AG04450 (cell line): ENCODE measurements at places on chromosomes 6 and 20. TPM values are rescaled to one million over a fixed set of nuclear protein-coding genes. Genes with fewer than 3 reads are reported as not detected.

DNA sequence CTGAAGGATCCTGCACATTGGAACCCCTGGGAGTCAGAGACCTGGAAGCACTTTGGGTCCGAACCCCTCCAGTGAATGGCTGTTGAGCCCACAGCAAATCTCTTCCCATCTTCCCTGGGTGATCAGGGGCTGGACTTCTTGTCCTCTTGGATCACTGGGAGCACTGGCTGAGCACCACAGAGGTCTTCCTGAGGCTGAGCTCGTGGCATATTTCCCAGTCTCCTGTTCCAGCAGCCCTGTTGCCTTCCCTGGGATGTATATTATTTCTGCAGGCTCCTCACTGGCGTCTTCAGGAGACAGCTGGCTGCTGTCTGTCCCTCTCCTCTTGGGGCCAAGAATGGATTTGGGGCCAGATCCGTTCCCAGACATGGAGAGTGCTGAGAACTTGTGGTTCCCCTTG is 43.4 kb downstream of the PTK7 start:
- DNase-seq: no peak

DNA sequence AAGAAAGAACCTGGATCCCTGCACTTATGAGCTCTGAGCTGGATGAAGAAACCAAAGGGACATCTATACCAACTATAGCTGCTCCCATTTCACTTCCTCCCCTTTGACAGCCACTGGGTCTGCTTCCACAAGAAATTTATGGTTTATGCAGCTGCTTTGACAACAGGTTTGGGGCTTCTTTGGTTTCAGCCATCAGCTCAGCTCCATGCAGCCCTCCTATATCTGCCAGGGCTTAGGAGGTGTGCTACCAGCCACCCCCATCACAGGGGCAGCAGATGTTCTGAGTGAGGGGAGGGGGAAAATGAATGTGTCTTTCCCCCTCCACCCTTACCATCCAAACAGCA is 29.2 kb upstream of the PKHD1 start:
- DNase-seq: no peak

GRCh38 chr20:63751471-63752271 is 12.1 kb downstream of the SLC2A4RG start:
- DNase-seq: no peak

DNA sequence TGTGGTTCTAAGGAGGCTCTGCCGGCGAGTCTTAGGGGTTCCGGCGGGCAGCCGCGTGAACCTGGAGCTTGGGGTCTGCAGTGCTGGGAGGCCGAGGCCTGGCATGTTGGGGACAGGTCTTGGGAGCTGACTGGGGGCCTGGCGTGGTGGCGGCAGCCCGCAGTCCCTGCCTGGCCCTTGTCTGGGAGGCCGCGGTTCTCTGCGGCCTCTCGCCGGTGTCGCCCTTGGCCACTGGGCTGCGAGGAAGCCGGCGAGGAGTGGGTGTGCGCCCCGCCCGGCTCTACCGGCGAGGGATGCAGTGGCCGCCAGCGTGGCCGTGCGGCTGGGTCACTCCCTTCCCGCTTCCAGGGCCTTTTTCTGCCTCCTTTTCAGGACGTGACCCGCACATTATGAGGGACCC is 36.3 kb downstream of the IGF2R start:
- no peak for DNase-seq

DNA sequence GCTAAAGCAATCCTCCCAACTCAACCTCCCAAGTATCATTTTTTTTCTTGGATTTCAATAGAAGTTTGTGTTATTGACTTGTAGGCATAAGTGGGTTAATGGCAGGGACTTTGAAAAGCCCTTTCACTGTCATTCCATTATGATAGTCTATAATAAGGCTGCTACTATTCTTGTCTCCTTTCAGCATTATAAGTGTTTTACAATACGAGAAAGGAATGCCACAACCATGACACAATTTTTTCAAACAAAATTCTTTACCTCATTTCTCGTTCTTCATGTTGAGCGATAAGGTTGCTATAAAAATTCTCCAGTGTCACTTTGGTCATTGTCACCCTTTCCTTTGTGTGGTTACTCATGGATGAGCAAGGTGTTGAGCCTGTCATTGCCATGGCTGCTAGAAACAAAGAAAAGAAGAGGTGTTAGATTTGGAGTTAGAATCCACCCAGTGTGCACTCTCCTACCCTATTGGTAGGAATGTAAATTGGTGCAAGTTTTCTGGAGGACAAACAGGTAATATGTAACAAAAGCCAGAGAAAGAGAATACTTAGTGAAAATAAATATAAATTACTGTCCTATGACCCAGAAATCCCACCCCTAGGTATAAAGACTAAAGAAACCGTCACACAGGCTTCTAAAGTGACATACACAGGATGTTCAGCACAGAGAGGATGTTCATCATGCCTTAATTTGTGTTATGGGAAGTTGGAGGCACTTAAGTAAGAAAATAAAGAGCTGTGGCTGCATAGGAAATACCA is 7.3 kb downstream of the STK38 start:
- DNase-seq: no peak

DNA sequence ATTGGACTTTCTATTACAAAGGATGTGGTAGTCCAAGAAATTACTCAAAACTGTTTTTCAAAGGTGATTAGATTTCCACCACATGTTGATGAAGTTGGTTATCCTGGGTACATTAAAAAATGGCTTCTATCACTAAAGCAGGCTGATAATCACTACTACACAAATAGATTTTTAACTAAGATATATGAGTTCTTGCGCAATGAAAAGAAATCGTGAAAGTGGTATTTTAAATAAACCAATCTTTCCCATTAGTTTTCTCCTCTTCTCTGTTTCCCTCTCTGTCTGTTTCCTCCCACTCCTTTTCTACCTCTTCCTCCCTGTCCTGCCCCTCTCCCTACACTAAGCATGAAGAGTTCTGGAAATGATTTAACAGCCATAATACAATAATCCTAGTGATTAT is 487.9 kb upstream of the CITED2 start:
- no peak for DNase-seq

GRCh38 chr20:48538856-48539255 is 288.9 kb downstream of the PREX1 start:
- no peak for DNase-seq

DNA sequence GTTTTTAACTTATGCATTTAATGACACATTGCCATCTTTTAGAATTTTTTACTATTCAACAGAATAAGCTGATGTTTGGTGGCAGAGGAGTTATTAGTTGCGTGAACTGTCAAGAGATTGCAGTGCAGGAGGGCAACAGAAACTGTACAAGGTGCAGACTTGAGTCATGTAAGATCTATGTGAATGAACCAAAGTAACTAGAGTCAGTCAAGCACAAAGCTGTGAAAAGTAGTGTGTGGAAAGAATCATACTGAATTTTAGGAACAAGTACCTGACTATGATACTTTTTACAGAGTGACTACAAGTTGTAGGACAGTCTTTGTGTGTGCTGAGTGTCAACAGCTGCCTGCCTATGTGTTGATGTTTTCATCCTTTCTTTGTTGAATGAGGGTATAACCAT is 2.7 kb upstream of the C6orf163 start:
- DNase-seq: no peak

DNA sequence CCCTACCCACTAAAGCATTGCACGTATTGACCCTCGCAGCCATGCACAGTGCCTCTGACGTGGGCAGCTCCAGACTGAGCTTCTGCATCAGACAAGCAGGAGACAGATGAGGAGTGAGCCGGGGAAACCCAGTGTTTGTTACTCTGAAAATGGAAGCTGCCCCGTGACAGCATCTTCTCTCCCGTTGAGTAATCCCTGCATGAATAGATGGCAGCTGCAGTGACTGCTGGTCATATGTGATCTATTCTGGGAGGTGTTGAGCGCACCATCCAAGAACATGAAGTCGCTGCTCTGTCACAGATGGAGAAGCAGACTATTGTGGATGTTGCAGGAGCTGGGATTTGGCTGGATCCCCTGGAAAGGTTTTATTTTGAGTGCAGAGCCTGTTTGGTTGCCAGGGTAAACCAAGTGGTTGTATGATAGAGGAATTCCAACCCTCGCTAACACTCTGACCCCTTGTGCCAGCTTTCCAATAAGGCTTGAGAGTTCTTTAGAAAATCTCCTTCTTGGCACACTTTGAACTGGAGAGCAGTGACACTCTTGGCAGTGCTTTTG is 242.2 kb downstream of the NRN1 start:
- peak; percentile 23 for DNase-seq

DNA sequence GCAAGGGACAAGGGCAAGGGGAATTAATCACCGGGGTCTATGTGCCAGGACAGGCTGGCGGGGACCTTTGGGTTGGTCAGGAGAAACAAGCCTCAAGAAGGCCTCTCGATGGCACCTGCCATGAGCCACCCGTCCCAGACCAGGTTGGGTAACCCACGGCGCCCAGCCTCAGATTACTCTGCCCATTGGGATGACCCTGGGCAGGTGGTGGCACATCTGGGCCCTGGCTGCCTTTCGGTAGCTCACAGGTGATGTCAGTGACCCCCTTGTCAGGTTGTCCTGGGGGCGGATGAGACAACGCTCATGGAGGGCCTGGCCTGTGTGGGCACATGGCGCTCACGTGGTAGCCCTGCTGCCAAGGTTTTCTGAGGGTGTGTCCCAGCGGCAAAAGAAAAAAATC is 152.2 kb downstream of the SYCP2 start:
- DNase-seq: no peak

DNA sequence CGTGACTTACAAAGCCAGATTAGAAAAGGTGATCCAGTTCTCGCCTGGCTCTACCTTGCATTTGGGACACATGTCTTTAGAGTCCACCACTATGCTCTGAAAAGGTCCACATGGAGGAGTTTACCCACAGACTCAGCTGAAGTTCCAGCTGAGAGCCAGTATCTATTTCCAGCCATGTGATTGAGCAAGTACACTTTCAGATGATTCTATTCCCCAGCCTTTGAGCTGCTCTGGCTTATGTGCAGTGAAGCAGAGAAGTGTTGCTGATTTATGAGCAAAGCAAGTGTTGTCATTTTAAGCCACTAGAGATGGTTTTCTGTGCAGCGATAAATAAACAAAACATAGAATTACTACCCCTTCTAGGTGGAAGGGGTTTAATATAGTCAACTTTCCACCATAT is 520.8 kb upstream of the RNF217 start:
- no peak for DNase-seq

LINC00237 gene
- polyA plus RNA-seq: not detected in 2 replicates

TOX2 gene
- 10.6 and 14.3 TPM in 2 replicates for polyA plus RNA-seq

DNA sequence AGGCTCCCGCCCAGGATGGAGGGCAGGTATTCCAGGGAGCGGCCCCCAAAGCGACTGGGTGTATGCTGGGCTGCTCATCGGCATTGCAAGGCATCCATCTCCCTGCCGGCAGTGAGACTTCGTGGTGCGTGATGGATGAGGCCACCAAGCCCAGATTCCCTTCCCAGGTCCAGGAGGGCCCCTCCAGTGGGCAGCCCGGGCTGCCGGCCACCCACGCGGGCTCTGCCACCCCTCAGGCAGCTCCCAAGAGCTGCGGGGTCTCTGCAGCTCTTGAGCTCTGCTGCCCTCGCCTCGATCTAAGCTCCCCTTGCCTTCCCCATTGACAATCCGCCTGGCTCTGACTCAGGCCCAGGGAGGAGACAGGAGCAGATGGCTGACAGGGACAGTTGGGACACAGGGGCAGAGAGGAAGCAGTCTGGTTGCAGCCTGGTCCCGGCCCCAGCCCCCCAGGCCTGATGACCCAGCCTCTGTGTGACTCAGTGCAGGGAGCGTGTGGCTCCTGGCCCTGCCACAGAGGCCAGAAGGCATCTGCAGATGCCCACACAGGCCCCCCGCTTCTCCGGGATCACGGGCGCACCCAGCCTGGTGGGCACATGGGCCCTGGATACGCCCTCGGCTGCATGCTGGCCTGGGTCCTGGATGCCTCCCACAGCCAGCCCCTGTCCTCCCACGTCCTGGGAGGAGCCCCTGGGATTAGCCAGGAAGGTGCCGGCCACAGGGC is 33.0 kb downstream of the SLCO4A1 start:
- no peak for DNase-seq

DNA sequence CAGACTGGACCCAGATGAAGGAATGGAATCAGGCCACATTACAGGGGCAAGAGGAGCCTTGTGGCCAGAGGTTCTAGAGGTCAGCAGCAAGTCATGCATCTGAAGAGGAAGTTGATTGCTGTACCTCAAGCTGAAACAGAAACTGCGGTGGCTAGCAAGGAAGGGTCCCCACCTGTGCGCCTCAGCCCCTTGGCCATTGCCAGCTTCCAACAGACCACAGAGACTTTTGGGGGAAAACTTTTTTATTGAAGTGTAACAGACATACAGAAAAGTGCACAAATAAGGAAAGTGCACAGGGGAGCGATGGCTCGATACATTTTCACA is 26.8 kb upstream of the SLC9A8 start:
- DNase-seq: no peak

GRCh38 chr6:136526196-136526930 is 23.9 kb downstream of the MAP7 start:
- peak; percentile 41 for DNase-seq

DNA sequence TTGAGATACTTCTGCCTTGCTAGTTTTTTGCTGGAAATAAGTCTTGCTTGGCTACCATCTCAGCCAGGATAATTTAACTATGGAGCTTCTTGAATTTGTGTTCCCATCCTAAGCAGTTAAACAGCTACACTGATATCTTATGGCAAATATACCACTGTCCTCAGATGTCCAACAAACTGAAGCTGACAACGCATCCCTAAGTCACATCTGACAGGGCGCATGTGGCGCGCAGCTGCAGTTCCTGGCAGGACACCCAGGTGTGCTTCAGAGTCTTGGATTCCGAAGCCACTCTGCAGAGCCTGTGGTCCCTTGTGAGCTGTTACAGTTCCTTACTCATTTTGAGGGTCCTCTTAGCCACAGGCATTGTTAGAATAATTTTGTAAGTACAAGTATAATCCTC is 127.9 kb downstream of the WDR27 start:
- DNase-seq: no peak

ME1 gene
- polyA plus RNA-seq: 29.3 and 31.8 TPM in 2 replicates

DNA sequence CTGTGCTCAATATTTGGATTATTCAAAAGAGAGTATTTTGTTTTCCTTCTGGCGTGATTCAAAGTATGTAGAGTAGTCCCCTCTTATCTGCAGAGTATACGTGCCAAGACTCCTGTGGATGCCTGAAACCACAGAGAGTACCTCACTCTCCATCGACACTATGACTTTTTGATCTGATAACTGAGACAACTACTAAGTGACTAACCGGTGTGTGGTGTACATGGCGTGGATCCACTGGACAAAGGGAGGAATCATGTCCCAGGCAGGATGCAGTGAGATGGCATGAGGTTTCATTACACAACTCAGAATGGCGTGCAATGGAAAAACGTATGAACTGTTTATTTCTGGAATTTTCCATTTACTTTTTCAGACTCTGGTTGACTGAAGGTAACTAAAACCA is 112.2 kb upstream of the PDE7B start:
- peak; percentile 21 for DNase-seq
